ENCODE measurements at places on chromosomes 1 and 21.

- DNase-seq: no peak
Measured at GRCh38 chr21:46213620-46214286, 14.8 kb downstream of the LSS start.

DNA sequence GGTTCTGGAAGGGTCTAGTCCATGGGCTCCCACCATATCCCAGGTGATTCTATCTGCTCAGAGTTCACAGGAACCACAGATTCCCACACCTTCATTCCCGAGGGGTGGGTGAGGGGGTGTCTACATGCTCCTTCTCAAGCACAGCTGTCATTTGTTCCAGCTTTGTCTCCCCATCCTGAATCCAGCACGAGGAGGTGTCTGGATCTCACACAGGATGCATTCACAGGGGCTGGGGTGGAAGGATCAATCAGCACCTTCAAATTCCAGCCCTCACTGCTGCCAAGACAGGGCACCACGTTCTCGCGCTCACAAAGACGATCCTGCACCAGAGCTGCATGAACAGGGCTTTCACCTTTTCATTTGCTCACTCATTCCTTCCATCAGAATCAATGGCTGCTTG lies 52.7 kb downstream of the TCP10L start:
- DNase-seq: no peak

GRCh38 chr1:23194119-23194984 lies 22.9 kb downstream of the HTR1D start:
- DNase-seq: no peak

DNA sequence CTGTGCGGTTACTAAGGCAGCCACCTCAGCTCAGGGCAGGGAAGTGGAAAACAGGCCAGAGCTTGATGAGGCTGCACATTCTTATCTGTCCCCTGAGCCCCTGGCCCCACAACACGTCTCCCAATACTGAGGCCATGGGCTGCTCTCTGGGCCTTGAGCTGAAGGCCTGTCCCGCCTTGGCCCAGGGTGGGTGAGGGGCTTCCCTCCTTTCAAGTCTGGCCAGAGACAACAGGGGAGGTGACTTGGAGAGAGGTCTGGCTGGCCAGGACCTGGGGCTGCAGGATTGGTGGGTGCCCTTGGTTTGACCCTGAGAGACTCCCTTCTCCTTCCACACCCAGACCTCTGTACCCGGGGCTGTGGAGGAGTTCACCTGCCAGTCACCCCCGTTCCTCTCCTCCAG lies 563.8 kb downstream of the PTPRU start:
- DNase-seq: no peak

DNA sequence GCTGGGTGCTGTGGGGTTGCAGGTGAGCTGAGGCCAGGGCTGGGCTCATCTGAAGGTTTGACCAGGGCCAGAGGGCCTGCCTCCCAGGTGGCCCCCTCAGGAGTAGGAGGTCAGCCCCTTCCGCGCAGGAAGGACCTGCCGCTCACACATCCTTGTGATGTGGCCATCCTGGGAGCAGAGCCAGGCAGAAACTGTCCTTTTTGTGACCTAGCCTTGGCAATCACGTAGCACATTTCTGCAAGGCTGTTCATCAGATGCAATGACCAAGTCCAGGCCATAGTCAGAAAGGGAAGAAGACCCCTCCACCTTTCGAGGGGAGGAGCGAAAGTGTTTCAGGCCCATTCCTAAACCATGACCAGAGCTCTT lies 55.5 kb upstream of the TRAPPC10 start:
- no peak for DNase-seq

- no peak for DNase-seq
Measured at GRCh38 chr1:147804942-147805723, 44.7 kb upstream of the GJA5 start.

- DNase-seq: no peak
Measured at GRCh38 chr1:212512816-212513559, 80.3 kb downstream of the NENF start.

DNA sequence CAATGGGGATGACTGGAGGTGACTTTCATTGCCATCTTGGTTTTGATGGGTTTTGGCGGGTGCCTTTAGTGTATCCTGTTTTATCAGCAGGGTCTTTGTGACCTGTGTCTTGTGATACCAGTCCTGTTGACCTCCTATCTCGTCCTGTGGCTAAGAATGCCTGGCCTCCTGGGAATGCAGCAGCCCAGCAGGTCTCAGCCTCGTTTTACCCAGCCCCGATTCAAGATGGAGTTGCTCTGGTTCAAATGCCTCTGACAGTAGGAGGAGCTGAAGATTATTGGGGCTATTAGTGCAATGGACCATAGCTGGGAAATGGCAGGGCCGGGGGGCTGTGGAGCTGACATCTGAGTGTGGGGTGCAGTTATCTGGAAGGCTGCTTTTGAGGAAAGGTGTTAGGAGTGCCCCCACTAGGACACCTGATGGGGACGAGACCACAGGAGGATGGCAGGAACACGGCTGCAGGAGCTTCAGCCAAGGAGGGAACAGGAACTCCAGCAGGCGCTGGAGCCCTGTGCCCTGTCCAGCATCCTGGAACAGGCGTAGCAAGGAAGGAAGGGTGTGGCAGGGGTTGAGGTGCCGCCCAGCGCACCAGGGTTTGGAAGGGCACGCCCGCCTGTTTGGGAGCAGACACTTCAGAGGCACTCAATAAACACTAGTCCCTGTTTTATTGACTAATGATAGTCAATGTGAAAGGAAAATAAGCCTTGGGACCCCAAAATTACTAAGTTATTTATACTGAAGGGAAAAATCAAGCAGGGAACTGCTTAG lies 15.3 kb upstream of the AGPAT3 start:
- no peak for DNase-seq

- no peak for DNase-seq
Measured at GRCh38 chr1:9406111-9406510, 113.4 kb downstream of the SPSB1 start.

GRCh38 chr21:32772281-32773047 lies 909 bp upstream of the PAXBP1 start:
- peak; percentile 51 for DNase-seq

GRCh38 chr1:41385398-41386195 lies 24.4 kb downstream of the FOXO6 start:
- no peak for DNase-seq

Data from GF-D8 (cell line).